Activated CD8-positive, alpha-beta memory T cell treated with anti-CD3 and anti-CD28 coated beads for 48 hours (primary cell): ENCODE measurements at places on chromosomes 4 and X.

- DNase-seq = no peak
These were observed 81.1 kb downstream of the ENPP6 start for GRCh38 chr4:184136525-184136924.

DNA sequence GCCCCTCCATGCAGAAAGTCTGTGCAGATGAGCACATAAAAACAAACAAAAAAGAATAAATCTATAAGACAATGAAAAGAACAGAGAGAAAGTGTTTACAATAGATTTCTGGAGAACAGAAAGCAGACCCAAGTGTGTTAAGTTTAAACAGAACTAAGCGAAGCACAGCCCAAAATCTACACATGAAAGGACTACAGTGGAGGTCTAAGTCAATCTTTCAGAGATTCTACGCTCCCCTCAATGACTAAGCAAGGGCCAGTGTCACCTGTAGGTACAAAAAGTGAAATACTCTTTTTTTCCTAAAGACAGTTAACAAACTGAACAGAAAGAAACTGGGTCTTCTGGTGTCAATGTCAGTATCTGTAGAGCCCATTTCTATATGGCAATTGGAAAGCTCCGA, 18.2 kb downstream of the CLOCK start:
- no peak for DNase-seq

- no peak for DNase-seq
These were observed 7.4 kb downstream of the UVSSA start for GRCh38 chr4:1354136-1354982.

- no peak for DNase-seq
These were observed 3.8 kb upstream of the GRPR start for GRCh38 chrX:16119353-16120220.

GRCh38 chrX:129781134-129781672, 1.5 kb downstream of the SASH3 start:
- no peak for DNase-seq

GRCh38 chrX:15911734-15912550, 57.3 kb upstream of the AP1S2 start:
- DNase-seq = no peak

- DNase-seq = no peak
These were observed 9.8 kb upstream of the P2RY8 start for GRCh38 chrX:1546691-1547251.
